Foreskin keratinocyte (primary cell): ENCODE measurements at places on chromosomes 3 and 15. TPM values are rescaled to one million over a fixed set of nuclear protein-coding genes. Genes with fewer than 3 reads are reported as not detected.

GRCh38 chr3:53830944-53831343 is 15.3 kb downstream of the CHDH start:
- DNase-seq: no peak

DNA sequence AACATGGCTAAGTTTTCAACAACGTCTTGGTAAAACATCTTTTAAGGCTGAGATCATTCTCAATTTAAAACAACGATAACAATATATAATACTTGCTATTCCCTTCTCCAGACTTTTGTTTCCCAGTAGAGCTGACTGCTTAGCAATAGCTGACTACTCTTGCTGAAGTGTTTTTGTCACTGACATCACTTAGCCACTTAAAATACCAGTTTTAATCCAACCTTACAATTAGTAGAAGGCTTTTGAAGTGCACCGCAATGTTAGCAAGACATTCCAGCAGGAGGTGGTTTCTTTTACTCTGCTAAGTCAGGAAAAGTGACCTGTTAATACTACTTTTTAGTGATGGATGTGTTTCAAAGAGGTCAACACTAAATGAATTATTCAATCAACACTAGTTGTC is 28.7 kb upstream of the GBE1 start:
- DNase-seq: no peak

The GP5 gene
- total RNA-seq: not detected in 2 replicates

- DNase-seq: no peak
Measured at GRCh38 chr15:73051391-73051806, 864 bp upstream of the NEO1 start.

DNA sequence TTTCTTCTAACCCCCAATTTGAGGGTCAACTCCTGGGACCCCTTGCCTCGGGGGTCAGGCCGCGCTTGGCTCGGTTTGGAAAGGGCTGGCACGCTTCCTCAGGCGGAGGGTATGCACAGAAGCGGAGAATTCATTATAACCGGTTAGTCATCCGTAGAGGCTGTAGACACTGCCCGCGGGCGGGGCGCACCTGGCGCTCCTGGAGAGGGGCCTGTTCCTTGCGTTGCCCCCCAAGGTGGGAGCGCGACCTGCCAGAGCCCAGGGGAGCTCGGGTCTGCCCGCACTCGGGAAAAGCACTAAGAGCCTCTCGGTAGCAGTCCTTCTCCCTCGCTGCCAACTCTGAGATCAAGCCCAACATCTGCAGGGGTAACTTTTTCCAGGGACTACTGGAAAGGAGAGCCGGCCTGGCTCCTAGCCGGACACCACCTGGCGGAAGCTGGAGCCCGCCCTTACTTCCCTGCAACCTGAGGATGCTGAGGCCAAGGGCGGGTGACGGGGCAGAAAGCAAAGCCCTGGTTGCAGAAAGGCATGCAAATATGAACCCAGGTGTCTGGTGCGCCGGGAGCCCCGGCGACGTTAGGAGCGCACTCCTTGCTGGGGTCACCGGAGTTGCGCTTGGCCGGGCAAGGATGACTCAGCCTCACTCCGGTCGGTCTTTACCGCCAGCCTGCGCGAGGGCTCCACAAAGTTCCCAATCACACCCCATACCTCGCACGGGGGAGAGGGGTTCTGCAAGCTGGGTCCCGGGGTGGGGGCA is 1.5 kb upstream of the CACNA2D3 start:
- peak; percentile 27 for DNase-seq
